ENCODE measurements at places on chromosomes 16 and 17. TPM values are rescaled to one million over a fixed set of nuclear protein-coding genes. Genes with fewer than 3 reads are reported as not detected.
A peak's percentile ranks its signal among the peaks of the same experiment; 100 is the strongest.

- H3K27me3 ChIP-seq = no peaks in the 10 kb centered on the region
- no peaks in the 10 kb centered on the region for H3K36me3 ChIP-seq
- no peak for DNase-seq
- H3K27ac ChIP-seq = no peak overlapping the region
Measured at GRCh38 chr16:66952430-66953110, 8.5 kb upstream of the CES3 start.

DNA sequence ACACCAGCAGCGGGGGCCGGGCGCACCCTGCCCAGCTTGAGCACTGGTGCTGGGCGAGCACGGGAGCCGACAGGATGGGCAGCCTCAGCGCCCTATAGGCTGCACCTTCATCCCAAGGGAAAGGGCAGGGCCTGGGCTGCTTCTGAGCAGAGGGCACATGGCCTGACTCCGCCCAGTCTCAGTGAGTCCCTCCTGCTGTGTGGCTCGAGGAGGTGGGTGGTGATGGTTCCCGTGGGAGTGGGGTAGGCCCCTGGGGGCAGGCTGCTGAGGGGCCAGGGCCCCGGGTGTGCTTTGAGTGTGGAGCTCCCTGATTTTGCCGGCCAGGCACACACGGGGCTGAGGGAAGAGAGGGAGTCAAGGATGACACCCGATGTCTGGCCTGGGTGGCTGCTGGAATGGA, 37.9 kb downstream of the TSC2 start:
- no peak for DNase-seq
- no peaks in the 10 kb centered on the region for H3K27me3 ChIP-seq
- H3K4me3 ChIP-seq = no peak overlapping the region
- no peak overlapping the region for H3K27ac ChIP-seq
- H3K4me1 ChIP-seq = no peaks in the 10 kb centered on the region

DNA sequence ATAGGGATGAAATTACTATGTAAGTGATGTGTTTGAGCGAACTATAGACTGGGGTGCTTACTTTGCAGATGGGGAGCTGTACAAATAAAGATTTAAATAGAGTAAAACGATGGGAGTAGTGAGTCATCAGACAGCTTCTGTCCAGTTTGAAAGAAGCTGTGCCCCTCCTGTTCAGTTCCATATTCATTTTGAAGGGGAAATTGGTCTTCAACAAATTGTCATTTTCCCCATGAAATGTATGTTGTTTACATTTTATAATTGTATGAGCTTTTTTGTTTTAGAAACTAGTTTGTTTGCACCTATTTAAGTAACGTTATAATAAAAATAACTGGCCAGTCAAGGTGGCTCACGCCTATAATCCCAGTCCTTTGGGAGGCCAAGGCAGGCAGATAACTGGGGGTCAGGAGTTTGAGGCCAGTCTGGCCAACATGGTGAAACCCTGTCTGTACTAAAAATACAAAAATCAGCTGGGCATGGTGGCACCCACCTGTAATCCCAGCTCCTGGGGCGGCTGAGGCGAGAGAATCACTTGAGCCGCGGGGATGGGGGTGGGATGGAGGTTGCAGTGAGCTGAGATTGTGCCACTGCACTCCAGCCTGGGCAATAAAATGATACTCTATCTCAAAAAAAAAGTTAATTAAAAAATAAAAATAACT, 20.2 kb downstream of the SEC14L1 start:
- no peak for DNase-seq
- H3K4me1 ChIP-seq = peaks cover 22% of the 10 kb centered on the region
- no peak overlapping the region for H3K27ac ChIP-seq
- H3K27me3 ChIP-seq = no peaks in the 10 kb centered on the region
- no peaks in the 10 kb centered on the region for H3K36me3 ChIP-seq

DNA sequence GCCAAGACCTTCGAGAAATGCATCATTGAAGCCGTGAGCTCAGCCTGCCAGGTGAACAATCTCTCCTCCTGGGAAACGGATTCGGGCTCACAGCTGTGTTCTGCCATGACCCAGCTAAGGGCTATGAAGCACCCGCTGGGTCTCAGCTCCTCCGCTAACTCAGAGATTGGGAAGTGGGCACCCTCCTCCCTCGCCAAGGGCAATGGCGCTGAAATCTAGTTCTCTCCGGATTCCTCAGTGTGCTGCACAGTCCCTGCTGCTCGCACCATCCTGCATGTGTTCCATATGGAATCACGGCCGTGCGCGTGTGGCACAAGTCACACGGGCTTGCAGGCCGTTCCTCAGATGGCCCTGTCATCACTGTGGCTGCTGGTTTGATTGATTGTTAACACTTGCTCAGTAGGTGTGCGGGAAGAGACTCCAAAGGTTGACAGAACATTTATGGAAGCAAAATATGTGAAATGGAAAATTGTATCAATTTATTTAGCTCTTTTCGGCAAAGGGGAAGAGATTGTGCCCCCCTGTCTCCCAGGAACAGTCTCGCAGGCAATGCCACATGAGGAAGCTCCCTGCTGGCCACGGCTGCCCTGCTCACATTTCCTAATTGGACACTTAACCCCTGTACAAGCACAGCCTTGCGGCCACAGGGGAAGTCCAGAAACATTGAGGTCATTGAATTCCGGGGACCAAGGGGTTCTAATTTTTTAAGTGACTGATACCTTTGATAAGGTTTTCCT, 58.8 kb downstream of the RNF213 start:
- no peaks in the 10 kb centered on the region for H3K27me3 ChIP-seq
- H3K27ac ChIP-seq = no peak overlapping the region
- H3K4me3 ChIP-seq = no peak overlapping the region
- no peaks in the 10 kb centered on the region for H3K4me1 ChIP-seq

DNA sequence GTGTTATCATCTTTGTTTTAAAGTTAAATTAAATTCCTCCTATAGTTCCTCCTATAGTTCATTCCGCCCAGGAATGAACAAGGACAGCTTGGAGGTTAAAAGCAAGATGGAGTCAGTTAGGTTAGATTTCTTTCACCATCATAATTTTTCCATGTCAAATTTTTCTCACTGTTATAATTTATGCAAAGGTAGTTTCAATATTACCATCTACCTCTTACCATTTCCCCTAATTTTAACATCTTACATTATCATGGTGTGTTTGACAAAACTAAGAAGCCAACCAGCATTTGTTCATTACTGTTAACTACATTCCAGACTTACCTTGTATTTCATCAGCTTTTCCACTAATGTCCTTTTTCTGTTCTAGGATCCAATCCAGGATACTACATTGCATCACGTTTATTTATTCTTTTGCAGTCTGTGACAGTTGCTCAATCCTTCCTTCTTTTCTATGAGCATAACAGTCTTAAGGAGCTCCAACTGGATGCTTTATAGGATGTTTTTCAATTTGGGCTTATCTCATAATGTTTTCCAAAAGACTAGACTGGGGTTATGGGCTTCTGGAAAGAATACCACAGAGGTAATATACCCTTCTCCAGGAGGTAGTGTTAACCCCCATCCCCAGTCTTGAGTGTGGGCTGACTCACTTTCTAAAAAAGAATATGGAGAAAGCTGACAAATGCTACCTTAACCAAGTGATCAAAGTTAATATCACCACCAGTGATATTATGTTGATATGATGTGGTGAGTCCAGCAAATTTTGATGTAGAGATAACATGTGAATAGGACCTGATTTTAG, 158.5 kb downstream of the PPM1E start:
- H3K4me3 ChIP-seq = no peak overlapping the region
- H3K27ac ChIP-seq = no peak overlapping the region
- no peaks in the 10 kb centered on the region for H3K27me3 ChIP-seq
- no peak for DNase-seq
- H3K36me3 ChIP-seq = no peaks in the 10 kb centered on the region
- no peaks in the 10 kb centered on the region for H3K4me1 ChIP-seq

DNA sequence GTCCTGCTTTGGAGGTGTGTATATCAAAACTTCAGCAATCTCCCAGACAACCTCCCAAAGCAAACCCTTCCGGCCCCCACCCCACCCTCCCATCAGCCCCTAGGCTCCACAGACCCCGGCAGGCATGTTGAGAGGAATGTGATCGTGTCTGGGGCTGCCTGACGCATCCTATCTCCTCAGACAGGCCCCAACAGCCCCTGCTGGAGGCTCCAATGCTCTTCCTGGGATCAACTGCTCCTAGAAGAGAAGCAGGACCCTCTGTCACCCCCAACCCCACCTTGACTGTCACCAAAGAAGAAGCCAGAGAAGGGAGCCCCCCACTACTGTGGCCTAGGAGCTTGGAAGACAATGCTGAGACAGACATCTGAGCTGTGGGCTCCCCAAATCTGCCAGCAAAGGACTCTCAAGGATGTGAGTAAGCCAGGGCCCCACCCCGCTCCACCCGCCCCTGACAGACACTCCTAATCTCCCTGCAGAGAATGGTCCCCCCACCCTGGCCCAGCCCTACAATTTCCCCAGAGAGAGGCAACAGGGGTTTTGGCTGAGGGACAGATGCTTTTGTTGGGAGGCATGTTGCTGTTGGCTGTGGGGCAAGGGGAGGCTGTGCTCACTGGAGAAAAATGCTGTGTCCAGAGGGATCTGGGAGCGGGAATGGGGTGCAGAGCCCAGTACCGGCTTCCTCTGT, 1.6 kb upstream of the KRT14 start:
- H3K27ac ChIP-seq = no peak overlapping the region
- no peak overlapping the region for H3K4me3 ChIP-seq
- no peaks in the 10 kb centered on the region for H3K4me1 ChIP-seq
- no peaks in the 10 kb centered on the region for H3K36me3 ChIP-seq
- DNase-seq = no peak
- no peaks in the 10 kb centered on the region for H3K27me3 ChIP-seq

- peak; percentile 86 for DNase-seq
- peaks cover 16% of the 10 kb centered on the region for H3K4me1 ChIP-seq
- H3K27me3 ChIP-seq = no peaks in the 10 kb centered on the region
- peak within 1 kb of the TSS; percentile 80 for H3K4me3 ChIP-seq
- peaks cover 41% of the 10 kb centered on the region for H3K36me3 ChIP-seq
Measured at GRCh38 chr17:75896415-75897159, at the start of gene TRIM65. TSS of gene TRIM65 (minus strand) at chr17:75896951. CDS start at chr17:75896937, 14 bp downstream.

- H3K4me3 ChIP-seq = no peak overlapping the region
- no peaks in the 10 kb centered on the region for H3K4me1 ChIP-seq
- H3K27me3 ChIP-seq = no peaks in the 10 kb centered on the region
- no peak for DNase-seq
- no peaks in the 10 kb centered on the region for H3K36me3 ChIP-seq
- H3K27ac ChIP-seq = no peak overlapping the region
Measured at GRCh38 chr17:70314096-70314495, 144.8 kb downstream of the KCNJ2 start.

DNA sequence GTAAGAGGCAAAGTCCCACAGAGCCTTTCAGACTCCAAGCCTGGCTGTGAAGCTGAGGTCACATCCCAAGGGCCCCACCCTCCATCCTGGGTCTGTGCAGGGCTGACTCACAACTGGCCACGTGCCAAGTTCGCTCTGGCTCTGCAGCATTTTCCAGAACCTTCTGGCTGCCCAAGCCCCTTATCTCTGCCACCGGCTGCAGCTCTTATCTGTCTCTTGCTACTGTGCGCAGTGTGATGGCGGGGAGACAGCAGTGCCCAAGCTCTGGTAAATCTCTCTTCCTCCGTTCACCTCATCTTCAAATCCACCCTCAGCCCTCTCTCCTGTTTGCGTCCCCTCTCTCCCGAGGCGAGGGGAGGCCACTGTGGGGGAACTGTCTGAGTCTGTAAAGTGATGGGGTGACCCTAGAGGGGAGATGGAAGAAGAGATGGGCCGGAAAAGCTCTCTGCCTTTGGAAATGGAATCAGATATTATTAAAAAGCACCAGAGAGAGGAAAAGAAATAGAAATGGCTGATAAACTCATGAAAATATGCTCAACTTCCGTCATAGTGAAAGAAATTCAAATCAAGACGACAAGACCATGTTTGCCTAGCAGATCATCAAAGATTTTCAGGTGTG, 162.7 kb upstream of the CDC42EP4 start:
- H3K4me1 ChIP-seq = no peaks in the 10 kb centered on the region
- no peaks in the 10 kb centered on the region for H3K36me3 ChIP-seq
- no peak overlapping the region for H3K27ac ChIP-seq
- no peak for DNase-seq

DNA sequence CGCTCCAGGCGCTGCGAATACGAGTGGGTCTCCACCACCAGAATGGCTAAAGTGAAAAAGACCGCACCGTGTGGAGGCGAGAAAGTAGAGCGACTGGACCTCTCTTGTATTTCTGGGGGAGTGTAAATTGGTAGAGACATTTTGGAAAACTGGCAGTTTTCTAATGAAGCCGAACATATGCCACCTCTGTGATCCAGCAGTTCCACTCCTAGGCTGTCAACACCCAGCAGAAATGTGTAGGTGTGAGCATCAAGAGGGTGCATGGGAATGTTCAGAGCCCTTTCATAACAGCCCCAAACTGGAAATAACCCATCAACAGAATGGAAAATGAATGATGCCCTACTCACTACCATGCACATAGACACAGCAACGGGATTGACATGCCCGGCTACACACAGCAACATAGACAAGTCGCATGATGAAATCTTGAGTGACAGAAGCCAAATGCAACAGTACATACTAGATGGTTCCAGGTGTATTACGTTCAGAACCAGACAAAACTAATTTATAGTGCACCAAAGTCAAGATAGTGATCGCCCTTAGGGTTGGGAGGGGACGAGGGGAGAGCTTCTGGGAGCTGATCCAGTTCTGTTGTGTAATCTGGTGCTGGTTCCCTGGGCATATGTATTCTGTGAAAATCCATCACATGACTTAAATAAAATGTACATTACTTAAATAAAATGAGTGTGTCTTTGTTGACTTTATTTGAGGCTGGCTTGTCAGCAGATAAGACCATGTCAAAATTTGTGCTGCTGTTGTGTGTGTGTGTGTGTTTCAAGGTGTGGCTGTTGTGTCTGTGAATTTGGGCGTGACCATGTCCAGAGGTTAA, 877 bp upstream of the BCL7C start:
- DNase-seq = peak; percentile 44
- H3K4me1 ChIP-seq = peaks cover 43% of the 10 kb centered on the region
- peak overlapping the region; percentile 77 for H3K27ac ChIP-seq
- no peaks in the 10 kb centered on the region for H3K36me3 ChIP-seq
- H3K27me3 ChIP-seq = no peaks in the 10 kb centered on the region
- H3K4me3 ChIP-seq = no peak overlapping the region

DNA sequence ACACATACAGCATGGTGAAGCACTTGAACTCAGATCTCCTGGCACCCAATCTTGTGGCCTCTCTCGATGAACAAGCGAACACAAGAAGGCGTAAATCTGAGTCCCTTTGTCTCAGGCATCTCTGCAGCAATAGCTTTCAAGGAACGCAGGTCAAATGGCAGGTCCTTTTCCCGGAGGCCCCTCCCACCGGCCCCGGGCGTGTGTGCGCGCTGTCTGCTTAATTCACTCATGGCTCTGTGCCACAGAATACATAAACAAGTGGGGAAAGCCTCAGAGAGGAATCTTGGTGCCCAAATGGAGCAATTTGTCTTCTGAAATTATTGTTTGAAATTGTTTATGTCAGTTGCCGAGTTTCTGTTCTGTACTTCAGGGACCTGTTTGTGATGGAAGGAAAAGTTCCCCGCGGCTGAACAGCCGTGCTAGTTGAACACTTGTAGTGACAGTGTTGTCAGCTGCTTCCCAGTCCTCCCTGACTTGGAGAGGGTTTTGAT, 14.8 kb downstream of the MYOCD start:
- H3K27ac ChIP-seq = no peak overlapping the region
- no peak overlapping the region for H3K4me3 ChIP-seq
- H3K27me3 ChIP-seq = no peaks in the 10 kb centered on the region
- no peaks in the 10 kb centered on the region for H3K36me3 ChIP-seq

Gene XAF1
- 64.3 TPM for polyA plus RNA-seq

Gene CPNE7
- polyA plus RNA-seq = 1.0 TPM

Gene EIF3C
- 126 TPM for polyA plus RNA-seq

Gene KLHL10
- not detected for polyA plus RNA-seq

Gene CSH1
- polyA plus RNA-seq = not detected

Gene FBXO39
- 0.12 TPM for polyA plus RNA-seq

Gene CSH2
- polyA plus RNA-seq = not detected

Measured in B cell (primary cell).